Aortic smooth muscle cell (primary cell): ENCODE measurements at places on chromosomes 7 and 10. TPM values are rescaled to one million over a fixed set of nuclear protein-coding genes. Genes with fewer than 3 reads are reported as not detected.

Gene METTL27
- total RNA-seq, result 2.5 and 7.2 TPM in 2 replicates

Gene CFAP69
- total RNA-seq, result 6.1 and 7.8 TPM in 2 replicates

Gene CNPY1
- not detected in 2 replicates for total RNA-seq

Gene FANK1
- total RNA-seq, result 5.7 and 12.0 TPM in 2 replicates

Gene CCT6A
- total RNA-seq, result 200 and 235 TPM in 2 replicates

Gene GPR37
- total RNA-seq, result 2.4 and 4.8 TPM in 2 replicates
